ENCODE measurements at places on chromosomes 2 and 18.
A peak's percentile ranks its signal among the peaks of the same experiment; 100 is the strongest.

GRCh38 chr2:191740016-191740419 is 62.1 kb downstream of the NABP1 start:
- DNase-seq, result no peak

DNA sequence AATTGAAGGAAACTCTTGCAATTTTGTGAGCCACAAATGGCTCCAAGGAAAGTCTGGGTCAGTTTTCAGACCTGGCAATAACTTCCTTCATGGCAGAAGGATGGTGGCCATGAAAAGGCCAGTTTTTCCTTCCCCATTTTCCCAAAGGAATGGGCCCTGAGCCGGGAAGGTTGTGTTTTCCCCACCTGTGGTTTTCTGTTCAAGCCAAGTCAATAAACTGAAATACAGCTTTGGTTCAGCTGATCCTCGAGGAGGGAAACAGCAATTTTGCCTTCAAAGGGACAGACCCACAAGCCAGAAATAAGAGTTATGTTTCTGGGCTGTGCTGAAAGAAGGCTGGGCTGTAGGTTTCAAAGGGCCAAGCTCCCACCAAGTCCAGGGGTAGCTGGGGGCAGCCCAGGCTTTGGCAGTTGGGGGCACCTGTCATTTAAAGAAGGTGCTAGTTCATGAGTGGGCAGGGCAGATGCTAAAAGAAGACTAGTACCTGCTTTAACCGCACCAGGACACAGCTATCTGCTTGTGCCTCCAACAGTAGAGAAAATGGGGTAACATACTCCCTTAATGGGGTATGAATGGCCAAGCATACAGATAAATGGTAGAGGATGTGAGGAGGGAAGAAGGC is 97.0 kb downstream of the TTC32 start:
- DNase-seq, result no peak

GRCh38 chr2:110948027-110948674 is 172.6 kb upstream of the BCL2L11 start:
- no peak for DNase-seq

DNA sequence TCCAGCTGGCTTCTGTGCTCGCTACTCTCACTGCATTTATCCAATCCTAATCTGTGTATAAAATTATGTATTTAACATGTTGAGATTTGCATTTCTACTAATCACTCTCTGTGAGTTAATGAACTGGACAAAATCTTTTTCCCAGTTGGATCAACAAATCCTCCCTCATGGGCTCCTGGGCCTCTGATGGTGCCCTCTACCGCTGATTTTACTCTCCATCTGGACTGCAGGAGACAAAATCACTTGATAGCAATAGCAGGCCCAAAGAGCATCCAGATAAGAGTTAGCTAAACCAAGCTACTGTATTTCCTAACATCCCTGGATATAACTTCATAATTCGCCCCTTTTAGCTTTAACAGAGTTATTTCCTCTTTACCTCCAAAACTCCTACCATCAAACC is 14.4 kb downstream of the REG3G start:
- no peak for DNase-seq

DNA sequence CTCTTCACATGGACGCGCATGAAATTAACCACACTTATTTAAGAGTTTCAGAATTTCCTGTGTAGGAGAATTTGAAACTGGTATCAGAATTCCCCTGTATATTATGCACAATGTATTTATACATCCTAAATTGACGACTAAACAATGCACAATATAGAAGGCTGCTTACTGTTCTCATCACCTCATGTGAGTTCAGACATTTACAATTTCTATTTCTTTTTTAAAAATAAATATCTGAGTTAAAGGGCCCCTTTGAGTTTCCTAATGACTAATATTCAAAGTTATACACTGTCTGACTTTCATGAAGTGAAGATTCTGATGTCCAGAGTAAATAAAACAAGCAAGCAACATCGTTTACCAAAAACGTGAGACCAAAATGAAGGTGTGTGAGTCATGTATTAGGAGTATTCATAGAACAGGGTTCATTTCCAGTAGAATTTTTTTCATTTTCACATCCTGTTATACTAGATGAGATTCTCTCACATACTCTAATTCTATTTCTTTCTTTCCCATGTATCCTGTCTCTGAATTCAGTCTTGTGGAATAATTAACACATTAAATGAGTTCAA is 406.2 kb downstream of the NUP35 start:
- DNase-seq, result no peak

DNA sequence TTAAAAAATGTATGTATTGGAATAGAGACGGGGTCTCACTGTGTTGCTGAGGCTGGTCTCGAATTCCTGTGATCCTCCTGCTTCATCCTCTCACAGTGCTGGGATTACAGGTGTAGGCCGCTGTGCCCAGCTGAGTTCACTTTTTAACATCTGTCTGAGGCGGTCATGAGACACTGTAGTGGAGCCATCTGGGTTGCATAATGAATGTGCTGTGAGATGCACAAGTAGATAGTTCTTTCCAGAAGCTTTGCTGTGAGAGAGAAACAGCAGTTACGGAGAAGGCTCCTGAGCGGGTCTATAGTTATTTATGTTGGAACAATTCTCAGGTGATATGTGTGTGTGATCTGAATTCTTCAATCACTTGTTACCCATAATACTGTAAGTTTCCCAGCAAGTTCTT is 3.1 kb downstream of the RMC1 start:
- no peak for DNase-seq

- no peak for DNase-seq
Measured at GRCh38 chr2:8132351-8132831, 549.5 kb upstream of the ID2 start.

- DNase-seq, result no peak
Measured at GRCh38 chr2:15780912-15781574, 159.3 kb upstream of the MYCN start.

DNA sequence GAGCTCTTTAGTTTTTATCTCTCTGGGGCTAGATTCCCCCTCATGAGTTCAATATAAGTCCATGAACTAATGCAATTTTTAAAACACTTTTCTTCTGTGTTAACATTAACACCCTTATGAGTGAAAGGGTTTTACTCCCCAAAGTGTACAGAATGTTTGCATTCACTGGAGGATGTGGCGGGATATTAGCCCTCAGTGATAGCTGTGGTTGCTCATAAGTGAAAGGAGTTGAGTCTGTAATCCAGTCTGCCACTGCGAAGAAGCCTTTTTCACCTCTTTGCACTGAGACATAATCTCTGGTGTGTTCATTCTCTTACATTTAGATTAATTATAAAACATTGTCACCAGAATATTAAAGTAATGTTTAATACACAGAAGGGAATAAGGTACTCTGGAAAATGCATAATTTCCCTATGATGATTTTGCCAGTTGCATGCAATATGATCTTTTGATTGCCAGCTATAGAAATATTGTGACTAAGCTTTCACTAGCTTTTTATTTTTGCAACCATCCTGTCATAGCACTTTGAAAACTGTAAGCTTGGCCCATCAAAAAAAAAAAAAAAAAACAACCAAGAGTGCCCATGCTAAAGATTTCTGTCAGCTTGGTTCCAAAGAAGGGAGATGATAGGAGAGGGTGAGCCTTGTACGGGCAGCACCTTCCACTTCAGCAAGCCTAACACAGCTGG is 113.2 kb downstream of the BCL11A start:
- DNase-seq, result no peak

- no peak for DNase-seq
Measured at GRCh38 chr2:229719926-229720647, 5.7 kb upstream of the DNER start.

GRCh38 chr2:241559323-241560161 is 997 bp downstream of the BOK start:
- peak; percentile 28 for DNase-seq

- peak; percentile 75 for DNase-seq
Measured at GRCh38 chr2:201235860-201236811, 24.2 kb upstream of the CASP8 start.

DNA sequence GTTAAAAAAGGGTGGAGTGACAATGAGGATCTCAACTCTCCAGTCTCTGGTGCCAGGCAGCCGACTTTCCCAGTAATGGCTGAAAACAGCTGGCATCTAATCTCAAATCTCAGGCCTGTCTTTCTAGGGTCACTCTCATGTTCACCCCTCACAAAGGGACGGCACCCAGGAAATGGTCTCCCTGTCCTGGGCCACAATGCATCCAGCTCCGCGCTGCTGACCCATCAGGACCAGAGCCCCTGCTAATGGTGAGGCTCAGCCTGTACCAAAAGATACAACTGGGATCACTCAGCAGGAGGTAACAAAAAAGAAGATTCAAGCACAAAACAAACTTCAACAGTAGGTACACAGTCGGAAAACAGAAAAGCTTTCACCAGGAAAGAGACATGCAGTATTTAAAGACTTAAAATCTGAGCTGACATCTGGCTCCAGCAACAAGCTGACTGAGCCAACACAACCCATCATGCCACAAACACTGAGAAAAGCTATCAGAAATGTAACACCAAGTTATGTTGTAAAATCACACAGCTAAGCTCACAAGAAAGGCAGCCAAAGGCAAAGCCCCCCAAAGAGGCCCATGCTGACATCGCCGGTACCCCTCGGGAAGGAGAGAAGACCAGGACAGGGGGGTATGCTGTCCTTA is 13.6 kb upstream of the KIDINS220 start:
- DNase-seq, result no peak

DNA sequence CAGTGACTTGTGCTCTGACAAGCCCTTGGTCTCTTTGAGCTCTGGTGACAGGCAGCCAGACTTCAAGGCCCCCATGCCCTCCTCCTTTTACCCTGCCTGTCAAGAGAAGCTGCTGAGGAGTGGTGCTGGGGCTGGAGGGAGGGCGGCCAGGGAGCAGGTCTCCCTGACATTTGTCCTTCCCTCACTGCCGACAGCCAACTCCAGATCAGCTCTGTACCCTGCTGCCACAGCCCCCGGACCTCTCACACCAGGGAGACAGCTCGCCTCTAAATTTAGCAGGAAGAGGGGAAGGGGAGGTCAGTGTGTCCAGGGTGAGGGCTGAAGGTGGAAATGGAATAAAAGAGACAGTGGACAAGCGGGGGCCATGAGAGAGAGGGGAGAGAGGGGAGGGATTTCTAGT is 155.8 kb downstream of the TDRD15 start:
- DNase-seq, result no peak

- no peak for DNase-seq
Measured at GRCh38 chr2:148458171-148458570, 186.4 kb upstream of the EPC2 start.

GRCh38 chr18:38116716-38117115 is 551.1 kb upstream of the CELF4 start:
- no peak for DNase-seq

- DNase-seq, result peak; percentile 6
Measured at GRCh38 chr18:6022845-6023244, 127.5 kb upstream of the TMEM200C start.

- DNase-seq, result peak; percentile 72
Measured at GRCh38 chr2:176118601-176119339, 2.2 kb downstream of the HOXD10 start.

DNA sequence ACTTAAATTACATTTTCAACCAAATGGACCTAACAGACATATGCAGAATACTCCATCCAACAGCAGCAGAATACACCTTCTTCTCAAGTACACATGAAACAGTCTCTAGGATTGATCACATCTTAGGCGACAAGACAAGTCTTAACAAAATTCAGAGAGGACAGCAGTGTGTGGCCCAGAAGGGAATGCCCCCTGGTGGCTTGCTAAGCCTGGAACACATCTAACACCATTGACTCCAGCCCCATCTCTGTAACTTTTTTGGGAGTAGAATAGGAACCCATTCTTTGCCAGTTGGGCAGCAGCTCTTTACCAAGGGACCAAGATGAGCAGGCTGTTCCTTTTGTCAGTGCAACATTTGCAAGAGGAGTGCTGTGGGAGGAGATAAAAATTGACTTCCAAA is 249.9 kb downstream of the PLCL1 start:
- DNase-seq, result peak; percentile 28

DNA sequence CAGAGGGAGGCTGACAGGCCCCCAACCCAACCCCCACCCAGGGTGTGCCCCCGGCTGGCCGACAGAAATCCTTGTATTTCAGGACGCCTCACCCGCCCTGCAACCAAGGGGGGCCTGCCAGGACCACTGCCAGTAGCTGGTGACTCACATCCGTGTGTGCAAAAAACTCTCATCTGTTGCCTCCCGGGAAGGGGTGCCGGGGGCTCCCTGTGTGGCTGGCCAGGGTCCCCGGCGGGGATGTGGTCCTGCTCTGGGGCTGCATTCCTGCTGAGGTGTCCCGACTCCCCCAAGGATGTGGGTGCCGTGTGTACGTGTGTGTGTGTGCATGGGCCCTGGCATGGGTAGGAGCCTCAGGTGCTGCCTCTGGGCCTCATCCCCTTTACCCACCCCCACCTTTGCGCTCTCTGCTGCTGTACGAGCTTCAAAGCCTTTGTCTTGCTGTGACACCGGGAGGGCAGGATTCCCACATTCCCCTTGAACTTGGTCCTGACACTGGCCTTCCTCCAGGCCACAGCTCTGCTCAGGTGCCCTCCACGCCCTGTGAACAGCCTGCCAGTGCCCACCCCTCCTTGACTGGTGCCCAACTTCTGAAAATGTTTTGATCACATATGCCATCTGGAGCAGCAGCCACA is 226.3 kb upstream of the HDAC4 start:
- no peak for DNase-seq

- no peak for DNase-seq
Measured at GRCh38 chr18:62948788-62949187, 233.4 kb downstream of the PHLPP1 start.

DNA sequence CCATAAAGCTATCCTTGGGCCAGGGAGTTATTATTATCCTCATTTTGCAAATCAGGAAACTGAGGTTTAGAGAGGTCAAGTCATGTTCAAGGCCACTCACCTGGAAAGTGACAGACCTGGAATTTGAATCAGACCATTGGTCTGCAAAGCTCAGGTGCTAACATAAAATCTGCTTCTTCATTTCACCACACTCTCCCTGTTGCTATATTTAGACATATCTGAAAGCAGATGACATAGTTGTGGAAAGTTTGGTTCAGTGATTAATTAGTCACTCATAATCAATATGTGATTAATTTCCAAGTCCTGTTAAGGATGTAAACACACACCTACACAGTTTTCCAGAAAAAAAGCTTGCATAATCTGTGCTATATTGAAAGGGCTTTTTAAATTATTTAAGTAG is 57.4 kb downstream of the LINC00305 start:
- no peak for DNase-seq

GRCh38 chr18:2948038-2948437 is 64.9 kb downstream of the LPIN2 start:
- no peak for DNase-seq

DNA sequence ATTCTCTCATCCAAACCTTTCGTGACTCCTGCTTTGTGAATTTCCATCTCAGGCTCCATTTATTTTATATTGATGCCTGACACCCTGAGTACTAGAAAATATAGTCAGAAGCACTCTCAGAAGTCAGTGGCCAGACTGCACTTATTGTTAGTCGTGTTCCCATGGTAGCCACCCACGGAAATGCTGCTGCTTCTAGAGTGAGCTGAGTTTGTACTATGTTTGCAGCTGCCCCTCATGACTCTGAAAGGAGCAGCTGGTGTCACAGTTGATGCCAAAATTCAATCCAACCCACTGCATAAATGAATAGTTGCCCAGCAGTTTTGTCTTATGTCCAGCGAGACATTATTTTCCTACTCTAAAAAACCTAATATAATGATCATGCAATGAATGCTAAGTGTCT is 265.2 kb upstream of the SPHKAP start:
- no peak for DNase-seq

- DNase-seq, result no peak
Measured at GRCh38 chr2:118530976-118531375, 316.5 kb downstream of the EN1 start.

GRCh38 chr2:73156539-73157124 is 43.9 kb upstream of the RAB11FIP5 start:
- DNase-seq, result no peak

- DNase-seq, result no peak
Measured at GRCh38 chr18:7813131-7813530, 246.0 kb downstream of the PTPRM start.
